ENCODE measurements at places on chromosomes 6 and 20.

- no peak for DNase-seq
These were observed 584.1 kb upstream of the BTBD3 start for GRCh38 chr20:11333634-11334033.

DNA sequence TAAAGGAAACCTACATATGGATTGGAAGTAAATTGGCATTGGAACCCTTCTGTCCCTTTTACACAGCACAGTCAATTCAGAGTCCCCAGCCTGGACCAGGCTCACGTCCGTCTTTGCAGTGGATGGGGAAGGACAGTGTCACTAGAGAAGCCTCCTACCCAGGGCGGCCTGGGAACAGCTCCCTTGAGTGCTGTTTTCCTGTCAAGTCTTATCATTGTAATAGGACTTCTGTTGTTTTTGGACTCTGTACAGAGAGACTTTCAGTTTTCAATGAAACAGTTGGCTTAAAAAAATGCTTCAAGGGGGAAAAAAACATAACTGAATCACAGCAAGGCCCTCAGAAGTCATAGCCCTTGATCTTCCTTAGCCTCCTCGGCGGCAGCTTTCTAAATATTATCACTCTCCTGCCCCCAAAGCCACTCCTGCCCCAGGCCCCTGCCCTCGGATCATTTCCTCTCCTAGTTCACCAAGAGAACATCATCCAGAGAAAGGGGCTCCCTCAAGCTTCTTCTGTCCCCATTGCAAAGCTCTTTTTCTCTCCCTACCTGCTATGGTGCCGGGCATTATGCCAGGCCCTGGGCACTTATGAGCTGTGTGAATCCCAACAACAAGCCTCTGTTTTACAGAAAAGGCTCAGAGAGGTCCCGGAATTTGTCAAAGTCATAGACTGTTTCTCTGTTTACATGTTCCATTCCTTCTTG is 37.8 kb upstream of the CNKSR3 start:
- no peak for DNase-seq

DNA sequence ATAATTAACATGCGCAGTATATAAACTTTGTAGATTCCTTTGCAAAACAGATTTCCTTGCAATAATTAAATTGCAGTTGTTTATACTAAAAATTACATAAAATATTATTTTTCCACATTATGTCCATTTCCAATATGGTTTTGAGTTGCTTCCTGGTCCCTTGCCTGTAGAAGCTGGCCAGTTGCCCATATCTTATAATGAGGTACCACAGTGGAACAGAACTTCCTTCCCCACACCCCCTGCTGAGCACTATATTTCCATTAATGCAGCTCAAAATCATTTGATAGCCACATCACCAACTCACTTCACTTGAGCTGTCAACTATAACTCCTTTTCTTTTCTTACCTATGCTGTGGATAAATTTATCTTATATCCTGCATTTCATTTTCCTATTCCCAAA is 194.6 kb downstream of the DST start:
- no peak for DNase-seq

DNA sequence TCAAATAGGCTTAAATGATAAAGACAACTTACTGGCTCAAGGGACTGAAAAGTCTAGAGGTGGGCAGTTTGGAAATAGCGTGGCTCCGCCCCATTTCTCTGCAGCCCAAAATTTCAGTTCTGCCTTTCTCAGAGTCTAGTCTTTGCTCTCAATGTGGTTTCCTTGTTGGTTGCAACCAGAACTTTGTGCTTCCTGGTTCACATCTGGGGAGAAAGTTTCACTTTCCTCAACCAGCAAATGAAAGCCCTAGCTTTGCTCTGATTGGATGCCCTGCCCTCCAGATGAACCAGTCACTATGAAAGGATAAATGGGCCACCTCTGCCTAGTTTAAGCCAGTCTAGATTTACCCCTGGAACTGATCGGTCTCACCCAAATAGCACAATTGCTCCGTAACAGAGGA is 14.9 kb downstream of the SYCP2L start:
- no peak for DNase-seq

GRCh38 chr20:6940048-6940447 is 172.6 kb downstream of the BMP2 start:
- DNase-seq: no peak

DNA sequence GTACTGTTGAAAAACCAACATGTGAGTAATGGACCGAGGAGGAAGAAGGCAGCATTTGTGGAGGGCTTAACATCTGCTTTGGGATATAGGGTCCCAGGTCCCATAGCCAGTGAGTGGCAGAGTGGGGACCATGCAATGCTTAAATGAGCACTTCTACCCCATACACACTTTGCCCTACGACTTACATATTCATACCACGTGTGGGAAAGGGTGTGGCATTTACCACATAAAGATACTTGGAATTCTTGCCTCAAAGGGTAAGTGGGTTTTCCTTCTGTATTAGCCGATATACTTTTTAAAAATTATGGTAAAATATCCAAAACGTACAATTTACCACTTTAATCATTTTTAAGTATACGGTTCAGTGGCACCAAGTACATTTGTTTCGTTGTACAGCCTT is 199.3 kb downstream of the BACH2 start:
- DNase-seq: no peak

DNA sequence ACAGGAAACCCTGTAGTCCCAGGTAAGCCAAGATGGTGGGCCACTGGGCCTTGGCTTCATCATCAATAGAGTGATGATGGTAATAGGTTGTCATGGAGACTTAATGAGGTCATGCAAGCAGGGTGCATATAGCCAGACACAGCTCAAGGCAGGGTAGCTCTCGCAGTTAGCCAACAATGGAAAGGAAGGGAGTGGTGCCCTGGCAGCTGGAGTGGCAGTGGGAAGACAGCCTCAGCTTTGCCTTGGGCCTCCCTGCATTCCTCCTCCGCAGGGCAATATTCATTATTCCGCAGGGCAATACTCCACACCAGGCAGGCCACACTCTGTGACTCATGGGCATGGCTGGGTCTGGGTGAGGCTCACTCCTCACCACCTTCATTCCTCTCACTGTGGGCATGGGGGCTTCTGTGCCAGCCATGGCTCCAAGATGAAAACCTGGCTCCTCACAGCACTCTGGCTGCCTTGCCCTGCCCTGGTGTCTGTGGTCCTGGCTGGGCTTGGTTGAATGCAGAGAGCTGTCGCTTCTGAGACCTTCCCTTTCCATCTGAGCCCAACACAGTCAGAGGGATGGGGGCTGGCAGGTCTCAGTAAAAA is 163.1 kb upstream of the PMEPA1 start:
- DNase-seq: no peak

- no peak for DNase-seq
These were observed 706.9 kb downstream of the PTPRT start for GRCh38 chr20:42482808-42483207.
